IPS DF 6.9 (cell line): ENCODE measurements at places on chromosomes 7 and 10.

DNA sequence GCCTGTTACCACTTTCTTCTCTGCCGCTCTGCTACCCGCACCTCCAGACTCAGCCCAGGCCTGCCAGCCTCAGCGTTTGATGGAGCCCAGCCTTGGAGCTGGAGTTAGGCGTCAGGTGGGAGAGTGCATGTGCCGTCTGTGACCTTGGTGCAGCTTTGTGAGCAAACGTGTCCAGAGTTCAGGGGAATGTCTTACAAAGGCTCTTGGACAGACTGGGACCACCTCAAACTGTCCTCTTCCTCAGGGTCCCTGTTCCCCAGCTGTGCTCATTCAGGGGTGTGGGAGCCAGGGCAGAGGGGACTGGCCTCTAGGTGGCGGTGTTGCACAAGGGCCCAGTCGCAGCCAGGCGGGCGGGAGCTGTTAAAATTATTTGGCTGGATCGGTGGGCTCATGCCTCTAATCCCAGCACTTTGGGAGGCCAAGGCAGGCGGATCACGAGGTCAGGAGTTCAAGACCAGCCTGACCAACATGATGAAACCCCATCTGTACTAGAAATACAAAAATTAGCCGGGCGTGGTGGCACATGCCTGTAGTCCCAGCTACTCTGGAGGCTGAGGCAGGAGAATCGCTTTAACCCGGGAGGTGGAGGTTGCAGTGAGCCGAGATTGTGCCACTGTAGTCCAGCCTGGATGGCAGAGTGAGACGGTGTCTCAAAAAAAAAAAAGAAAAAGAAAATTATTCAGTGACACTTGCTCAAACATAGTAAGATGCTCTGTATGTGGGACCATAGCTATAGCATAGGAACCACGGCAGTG, 89.2 kb downstream of the ADCY1 start:
- peak; percentile 29 for DNase-seq

DNA sequence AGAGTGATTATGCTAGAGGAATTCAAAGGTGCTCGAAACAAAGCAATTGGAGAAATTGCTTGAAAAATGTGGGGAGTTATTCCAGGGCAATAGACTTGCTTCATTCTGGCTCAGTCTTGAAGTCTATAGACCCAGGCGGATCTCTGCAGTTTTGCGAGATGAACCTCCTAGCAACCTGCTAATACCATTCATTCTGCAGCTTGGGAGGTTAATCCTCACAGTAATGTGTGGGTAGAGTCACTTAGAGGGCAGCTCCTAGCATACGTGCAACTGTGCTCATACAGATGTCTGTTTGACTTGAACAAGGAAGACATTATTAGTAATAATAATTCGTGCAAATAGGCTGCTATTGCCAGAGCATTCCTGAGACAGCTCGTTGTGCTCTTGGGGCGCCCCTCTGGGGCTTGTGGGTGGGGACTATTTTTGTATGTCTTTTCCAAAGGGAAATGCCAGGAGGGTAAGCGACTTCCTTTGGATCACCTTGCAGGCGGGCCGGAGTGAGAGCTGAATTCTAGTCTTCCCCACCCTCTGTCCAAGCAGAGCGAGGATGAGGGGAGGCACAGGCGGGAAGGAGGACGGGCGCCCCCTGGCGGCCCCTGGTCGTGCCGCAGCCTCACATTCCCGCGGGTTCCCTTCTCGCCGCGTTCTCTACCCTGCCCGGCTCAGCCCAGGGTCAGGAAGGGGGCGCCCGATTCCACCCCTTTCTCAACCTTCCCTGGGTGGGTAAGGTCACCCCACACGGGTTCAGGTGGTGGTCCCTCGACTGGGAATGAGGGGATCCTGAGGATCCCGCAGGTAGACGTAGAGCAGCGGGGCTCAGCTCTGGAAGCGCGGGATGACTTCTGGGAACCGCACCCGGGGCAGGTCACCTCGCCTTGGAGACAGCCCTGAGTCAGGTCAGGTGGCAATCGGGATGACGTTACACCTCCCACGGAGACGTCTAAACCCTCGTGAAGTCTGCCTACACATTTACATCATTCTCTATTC, 241.5 kb downstream of the PHTF2 start:
- peak; percentile 61 for DNase-seq

DNA sequence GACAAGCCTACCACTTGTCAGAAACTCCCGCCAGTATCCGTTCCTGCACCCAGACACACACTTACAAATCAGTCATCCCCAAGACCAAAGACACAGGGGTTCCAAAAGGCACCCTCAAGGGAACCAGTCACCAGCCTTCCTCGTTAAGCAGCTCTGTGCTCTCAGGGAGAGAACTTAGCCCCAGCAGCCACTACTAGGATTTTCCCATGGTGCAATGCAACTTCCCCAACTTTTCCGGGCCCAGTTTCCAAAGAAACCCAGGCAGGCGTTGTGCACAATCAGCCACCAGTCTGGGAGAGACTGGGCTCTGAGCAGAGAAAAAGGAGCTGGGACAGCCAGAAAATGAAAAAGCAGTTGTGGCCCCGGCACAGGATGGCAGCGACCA, 1.2 kb downstream of the DLG5 start:
- DNase-seq, result no peak

DNA sequence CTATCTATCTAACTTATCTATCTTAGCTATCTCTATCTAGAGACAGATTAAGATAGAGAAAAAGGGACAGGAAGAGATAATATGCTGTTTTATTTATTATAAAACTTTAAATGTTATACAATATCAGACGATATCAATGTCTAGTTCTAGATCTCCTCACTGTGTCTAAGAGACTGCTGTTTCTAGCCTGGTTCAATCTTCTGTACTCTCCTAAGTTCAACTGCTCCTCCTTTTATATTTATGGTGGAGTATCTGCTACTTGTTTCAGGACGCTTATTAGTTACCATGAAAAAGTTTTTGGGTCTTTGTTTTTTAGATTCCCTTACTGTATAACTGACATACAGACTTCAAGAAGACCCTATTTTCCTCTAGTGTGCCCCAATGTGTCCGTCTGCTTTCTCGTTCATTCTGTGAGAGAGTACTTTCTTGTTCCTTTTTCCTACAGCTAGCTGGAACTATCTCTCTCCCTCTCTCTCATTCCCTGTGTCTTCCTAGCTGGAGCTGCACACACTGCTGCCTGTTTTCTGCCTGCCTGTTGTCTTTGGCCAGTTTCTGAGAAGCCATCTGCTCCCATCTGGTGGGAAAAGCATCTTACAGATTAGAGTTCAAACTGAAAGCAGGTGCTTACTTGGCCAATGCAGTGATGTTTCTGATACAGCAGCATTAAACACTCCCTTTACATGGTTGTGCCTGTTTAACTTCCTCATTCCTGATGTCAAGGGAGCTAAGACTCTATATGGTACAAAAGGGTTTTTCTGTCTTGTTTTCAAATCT, 49.4 kb upstream of the ARL4A start:
- no peak for DNase-seq

GRCh38 chr10:116988311-116988710, 16.7 kb downstream of the SHTN1 start:
- DNase-seq, result no peak
